ENCODE measurements at places on chromosomes 6 and 20. TPM values are rescaled to one million over a fixed set of nuclear protein-coding genes. Genes with fewer than 3 reads are reported as not detected.
A peak's percentile ranks its signal among the peaks of the same experiment; 100 is the strongest.

- peak; percentile 62 for DNase-seq
Measured at GRCh38 chr20:36591854-36592641, 13.5 kb upstream of the RAB5IF start.

DNA sequence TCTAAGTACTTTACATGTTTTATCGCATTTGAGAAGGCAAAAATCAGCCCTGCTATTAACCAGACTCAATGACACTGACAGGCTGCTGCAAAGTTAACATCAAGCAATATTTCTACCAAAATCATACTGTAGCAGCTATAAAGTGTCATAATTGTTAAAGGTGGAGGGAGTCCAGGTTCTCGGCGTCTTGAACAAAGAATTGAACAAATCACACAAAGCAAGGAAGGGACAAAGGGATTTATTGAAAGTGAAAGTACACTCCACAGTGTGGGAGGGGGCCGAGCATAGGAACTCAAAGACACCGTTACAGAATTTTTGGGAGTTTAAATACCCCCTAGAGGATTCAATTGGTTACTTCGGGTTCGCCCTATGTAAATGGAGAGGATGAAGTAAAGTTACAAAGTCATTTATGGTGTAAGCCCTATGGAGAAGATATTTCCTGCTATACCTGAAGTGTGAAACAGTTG, 12.9 kb upstream of the ZNF391 start:
- DNase-seq = no peak

GRCh38 chr6:56715741-56716140, 73.1 kb upstream of the DST start:
- DNase-seq = no peak

GRCh38 chr6:148349466-148349865, 6.8 kb downstream of the SASH1 start:
- DNase-seq = no peak

DNA sequence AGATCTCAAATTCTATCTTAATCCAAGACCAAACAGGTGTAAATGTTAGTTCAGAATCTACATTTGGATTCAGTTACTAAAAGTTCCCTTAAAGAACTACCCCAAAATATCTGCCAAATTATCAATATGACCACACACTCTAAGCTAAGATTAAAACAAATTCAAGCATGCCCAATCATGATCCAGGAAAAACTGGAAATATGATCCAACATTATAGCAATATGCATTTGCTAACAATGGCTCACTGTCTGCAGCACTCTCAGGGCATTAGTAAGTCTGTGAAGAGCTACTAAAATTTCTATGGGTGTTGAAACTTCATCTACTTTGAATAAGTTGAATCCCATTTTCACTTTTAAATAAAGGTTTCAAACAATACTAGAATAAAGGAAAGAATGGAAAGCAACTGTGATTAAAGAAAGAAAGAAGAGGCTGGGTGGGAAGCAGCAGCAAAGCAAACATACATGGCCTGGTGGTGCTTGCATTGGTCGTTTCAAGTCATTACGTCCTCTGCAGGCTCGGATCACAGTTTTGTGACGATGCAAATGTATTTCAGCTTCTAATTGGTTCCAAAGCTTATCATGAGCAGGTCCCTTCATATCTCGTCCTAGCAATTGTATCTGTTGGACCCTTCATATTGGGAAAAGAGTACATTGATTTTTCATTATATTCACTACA, 29.2 kb downstream of the GOPC start:
- no peak for DNase-seq

DNA sequence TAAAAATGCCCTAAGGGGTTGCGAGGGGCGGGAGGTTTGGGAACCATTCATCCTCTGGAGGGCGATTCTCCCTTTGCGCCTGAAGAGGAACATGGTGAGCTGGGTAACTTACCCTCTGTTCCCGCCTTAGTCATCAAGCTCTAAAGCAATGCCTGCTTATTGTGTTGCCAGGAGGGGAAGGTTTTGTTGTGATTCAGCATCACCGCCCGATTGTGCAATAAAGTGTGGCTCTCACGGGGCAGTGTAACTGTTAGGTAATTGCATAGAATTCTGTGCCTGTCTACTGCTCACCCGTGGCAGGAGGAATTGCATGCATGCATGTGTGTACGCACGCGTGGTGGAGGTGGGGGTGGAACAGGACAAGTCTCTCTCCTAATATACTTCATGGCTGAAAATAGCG, 95.5 kb upstream of the AGPAT4 start:
- DNase-seq = peak; percentile 76

- DNase-seq = no peak
Measured at GRCh38 chr20:63469019-63469712, 3.3 kb downstream of the KCNQ2 start.

DNA sequence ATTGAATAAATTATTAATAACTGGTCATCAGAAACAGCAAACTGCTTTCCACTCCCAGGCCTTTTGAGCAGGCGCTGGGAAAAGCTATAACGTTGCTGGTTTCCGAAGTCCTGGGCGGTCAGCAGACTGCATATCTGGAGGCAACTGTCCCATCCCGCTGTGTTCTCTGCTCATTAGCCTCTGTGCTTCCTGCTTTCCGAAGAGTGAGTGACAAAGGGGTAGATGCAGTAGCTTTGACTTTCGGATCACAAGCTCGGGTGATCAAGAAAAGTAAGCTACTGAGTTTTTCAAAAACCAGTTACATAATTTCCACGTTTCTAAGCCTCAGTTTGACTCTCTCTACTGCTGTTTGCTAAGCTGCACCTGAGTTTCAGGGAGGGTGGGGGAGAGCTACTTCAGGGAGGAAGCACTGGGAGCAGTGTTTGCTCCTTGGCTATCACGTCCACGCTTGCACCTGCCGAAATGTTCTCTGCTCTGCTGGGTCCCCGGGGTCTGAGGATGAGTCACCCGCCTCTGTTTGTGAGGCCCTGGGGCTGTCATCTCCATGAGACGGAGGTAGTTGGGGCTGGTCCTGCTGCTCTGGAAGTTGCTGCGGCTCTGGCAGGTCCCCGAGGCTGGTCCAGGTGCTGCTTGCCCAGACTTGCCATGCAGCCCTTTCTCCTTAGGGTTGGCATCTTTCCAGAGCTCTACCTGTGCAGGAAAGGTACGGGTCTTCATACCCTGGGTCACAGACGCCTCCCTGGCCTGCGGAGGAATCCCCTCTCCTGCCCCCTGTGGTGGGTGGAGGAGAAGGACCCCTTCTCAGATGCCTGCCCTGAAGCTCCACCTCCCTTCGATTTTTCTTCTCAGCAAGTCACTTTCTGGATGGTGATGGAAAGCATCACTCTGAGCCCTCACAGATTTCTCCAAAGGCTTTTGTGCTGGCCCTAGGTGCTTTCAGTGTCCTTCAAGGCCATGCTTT, 220.0 kb downstream of the QKI start:
- no peak for DNase-seq

The CCR6 gene
- total RNA-seq = not detected

DNA sequence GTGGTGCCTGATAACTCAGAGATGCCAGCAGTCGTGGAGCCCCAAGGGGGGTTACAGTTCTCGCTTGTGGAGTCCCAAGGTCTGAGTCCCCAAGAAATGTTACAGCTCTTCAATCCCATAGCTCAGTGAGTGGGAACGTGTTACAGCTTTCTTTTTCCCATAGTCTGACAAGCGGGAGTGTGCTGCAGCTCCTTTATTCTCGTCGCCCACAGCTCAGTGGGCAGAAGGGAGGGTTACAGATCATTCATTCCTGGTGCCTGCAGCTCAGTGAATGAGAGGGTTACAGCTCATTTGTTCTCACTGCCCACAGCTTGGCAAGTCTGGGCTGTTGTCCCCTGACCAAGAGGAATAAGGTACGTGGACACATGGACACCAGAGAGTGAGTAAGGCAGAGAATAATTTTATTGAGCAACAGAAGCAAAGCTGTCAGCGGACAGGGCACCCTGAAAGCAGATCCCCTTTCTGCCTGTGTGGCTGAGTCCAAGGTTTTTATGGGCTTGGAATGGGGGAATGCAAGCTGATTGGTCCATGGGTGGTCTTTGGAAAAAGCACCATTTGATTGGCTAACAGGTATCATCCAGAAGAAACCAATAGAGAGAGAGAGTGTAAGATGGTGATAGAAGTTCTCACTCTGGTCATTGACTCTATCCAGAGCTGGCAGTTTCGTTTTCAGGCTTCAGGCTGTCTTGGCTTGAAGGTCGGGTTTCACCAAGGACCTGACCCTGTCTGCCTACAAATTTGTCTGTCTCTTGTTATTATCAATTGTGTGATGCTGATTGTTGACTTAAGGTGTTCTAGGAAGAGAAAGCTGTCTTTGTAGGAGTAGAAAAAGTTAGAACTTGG, 16.4 kb downstream of the RNF217 start:
- no peak for DNase-seq

The NEDD9 gene
- total RNA-seq = 13.3 TPM

The DEFB127 gene
- not detected for total RNA-seq

The HDGFL1 gene
- not detected for total RNA-seq

The PPP1R14C gene
- total RNA-seq = 0.60 TPM

DNA sequence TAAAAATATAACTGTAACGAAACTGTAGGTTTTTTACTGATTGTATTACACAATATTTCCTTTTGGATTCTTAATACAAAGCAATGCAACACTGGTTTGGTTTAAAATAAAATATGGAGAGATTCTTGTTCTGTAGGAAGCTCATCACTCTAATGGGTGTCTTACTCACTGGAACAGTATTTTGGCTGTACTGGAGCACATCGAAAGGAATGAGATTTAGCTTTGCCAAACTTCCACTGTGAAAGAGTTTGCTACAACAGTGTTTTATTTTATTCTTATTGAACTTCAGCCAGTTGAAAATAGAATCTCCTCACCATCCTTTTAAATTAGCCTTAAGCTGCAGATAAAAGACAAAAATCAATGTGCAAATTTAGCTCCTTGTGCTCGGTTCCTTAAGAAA, 230.7 kb upstream of the QKI start:
- no peak for DNase-seq

DNA sequence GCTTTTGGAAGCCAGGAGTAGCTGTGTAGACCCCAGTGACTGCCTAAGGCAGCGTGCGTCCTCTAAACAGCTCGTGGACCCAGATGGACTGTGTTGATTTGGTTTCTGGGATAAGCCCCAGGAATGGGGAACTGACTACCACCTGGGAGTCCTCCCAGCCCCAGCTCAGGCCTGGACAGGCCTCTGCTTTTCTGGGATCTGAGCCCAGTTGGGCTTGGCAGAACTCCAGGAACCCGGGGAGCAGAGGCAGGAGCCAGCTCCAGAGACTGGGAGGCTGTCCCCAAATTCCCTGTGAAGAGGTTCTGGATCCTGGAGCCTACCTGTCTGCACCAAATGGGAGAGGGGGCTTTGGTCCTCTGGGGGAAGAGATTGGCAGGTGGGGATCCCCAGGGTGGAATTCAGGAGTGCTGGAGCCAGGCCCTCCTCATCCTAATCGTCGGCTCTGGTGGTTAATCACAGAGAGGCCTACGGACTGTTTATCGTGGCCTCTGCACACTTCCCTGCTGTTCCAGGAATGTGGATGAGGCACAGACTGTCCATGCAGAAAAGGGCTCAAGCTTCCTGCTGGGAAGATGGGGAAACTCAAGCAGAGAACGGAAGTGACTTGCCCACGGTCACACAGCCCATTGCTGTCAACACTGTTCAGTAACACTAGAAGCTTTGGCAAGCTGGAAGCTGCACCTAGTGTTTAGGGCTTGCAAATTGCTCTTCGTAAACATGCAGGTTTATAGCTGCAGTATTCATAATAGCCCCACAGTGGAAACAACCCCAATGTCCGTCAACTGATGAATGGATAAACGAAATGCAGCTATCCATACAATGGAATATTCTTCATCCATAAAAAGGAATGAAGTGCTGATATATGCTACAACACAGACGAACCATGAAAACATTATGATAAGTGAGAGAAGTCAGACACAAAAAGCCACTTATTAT, 100.6 kb downstream of the KCNB1 start:
- peak; percentile 55 for DNase-seq

The GPLD1 gene
- total RNA-seq = 0.36 TPM

DNA sequence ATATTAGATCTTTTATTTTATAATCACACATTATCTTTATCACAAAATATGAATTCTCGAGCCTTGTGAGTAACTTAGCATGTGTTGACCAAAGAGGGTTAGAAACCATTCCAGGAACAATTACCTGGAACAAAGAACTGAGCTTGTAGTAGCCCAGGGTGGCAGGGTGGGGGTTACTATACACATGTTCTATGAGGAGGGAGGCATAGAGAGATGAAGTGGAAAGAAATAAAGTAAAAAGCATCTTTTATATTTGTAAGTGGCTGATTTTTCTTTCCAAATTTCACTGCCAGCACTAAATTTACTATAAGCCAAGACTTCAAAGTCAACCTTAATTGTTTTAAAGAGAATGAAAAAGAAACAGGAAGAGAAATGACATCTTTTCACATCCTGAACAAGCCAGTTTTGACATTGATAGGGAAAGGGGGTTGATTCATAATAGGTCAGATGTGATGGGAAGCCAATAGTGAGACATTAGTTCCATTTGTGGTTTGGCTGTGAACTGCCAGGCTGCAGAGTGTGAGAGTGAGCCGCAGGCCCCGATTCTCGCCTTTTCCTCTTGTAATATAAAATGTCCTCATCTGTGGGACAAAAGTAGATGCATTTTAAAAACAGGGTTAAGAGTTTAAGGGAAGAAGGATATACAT, 52.7 kb upstream of the MYB start:
- no peak for DNase-seq

DNA sequence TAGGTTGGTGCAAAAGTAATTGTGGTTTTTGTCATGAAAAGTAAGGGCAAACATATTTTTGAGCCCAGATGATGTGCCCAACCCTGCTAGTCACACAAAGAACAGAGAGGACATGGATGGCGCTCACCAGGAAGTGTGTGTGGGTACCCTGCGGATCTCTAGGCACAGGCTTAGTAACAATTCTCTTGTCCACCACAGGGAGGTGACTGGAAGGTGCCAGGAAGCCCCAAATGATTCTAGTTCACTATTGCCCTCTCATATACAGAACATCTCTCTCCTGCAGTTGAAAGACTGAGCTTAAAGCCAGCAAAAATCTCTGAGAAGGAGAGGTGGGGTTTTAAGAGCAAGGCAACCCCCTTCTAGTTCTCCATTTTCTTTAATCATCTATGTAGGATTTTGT, 272.1 kb upstream of the TAB2 start:
- no peak for DNase-seq

- DNase-seq = no peak
Measured at GRCh38 chr20:45097485-45098102, 3.3 kb downstream of the KCNS1 start.

- DNase-seq = no peak
Measured at GRCh38 chr6:2441601-2442475, 196.4 kb upstream of the GMDS start.

DNA sequence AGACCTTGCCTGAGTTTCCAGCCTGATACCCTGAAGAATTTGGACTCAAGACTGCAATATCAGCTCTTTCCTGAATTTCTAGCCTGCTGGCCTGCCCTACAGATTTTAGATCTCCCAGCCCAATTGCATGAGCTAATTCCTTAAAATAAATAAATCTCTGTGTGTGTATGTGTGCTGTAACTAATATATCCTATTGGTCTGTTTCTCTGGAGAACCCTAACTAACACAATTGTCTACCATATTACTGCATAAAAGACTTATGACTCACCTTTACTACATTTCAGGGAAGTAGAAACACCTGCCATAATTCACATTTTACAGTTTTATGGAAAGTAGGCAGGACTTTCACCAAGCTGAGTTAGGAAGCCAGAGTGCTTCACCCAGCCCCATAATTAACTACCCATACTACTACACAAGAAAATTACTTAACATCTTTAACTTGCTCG, 90.7 kb upstream of the BEND6 start:
- DNase-seq = peak; percentile 77

The SIGLEC1 gene
- not detected for total RNA-seq
